ENCODE measurements at places on chromosomes 1 and 21.

GRCh38 chr1:46413596-46413985, 19.5 kb downstream of the FAAH start:
- DNase-seq, result no peak

GRCh38 chr1:154739654-154740053, 130.4 kb downstream of the KCNN3 start:
- no peak for DNase-seq

DNA sequence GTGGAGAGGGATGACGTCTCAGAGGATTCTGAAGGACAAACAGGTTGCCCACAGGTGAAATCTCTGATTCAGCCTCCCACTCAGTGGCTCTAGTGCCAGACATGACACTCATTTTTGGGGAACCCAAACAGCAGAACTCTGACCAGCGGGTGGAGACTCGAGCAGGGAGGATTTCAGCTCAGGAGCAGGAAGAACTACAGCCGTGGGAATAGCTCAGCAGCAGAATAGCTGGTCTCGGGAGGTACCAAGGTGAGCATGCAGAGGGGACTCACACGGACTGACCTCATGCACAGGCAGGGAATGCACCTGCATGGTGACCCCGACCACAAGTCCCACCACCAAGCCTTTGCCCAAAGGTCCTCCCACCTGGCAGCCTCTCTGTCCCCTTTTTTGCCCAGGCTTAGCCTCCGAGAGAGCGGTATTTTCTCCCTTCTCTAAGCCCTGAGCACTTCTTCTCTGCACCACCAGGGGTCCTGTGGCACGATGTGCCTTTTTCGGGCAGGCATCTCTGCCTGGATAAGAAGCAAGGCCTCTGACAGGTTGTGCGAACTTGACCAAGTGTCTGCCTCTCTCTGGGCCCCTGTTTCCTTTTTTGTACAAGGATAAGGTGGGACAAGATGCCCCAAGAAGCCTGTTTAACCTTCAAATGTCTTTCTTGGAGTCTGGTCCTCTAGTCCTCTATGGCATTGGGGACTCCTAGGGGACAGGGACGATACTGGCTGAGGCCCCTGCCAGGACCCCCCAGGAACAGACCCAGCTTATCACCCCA, 8.8 kb upstream of the FGR start:
- DNase-seq, result no peak

DNA sequence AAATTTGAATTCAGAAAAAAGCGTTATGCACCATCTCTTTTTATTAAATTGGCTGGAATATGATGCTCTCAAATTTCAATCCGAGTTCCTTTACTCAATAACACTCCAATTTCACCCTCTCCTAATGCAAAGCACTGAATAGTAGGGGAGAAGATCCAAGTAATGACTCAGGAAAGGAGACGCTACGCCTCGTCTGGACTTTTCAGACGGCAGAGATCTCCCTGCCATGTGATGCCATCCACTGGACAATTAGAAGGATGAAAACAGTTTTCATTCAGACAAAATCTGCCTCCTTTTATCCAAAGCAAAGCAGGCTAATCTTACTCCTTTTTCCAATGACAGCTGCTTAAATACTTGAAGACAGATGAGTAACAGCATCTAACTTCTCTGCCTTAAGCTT, 242.4 kb upstream of the GREM2 start:
- no peak for DNase-seq

GRCh38 chr1:87474098-87474497, 145.4 kb downstream of the LMO4 start:
- DNase-seq, result no peak

DNA sequence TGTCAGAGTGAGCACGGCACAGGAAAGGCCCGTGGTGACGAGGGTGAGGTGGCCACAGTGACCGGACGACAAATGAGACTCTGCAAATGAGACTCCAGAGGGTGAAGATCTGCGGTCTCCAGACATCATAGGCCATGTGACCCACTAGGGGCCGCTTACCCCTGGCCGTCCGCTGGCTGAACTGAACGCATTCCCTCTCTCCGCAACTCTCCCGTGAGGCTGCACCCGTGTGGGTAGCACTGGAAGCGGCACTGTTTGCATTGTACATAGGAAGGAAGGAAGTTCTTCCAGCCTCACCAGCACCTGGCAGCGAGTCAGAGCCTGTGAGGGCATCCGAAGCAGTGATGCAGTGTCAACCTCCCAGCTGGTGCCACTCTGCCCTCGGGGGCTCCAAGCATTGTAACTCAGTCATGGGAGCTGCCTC, 23.6 kb upstream of the SPSB1 start:
- DNase-seq, result no peak
